ENCODE measurements at places on chromosomes 3 and 15.
A peak's percentile ranks its signal among the peaks of the same experiment; 100 is the strongest.

DNA sequence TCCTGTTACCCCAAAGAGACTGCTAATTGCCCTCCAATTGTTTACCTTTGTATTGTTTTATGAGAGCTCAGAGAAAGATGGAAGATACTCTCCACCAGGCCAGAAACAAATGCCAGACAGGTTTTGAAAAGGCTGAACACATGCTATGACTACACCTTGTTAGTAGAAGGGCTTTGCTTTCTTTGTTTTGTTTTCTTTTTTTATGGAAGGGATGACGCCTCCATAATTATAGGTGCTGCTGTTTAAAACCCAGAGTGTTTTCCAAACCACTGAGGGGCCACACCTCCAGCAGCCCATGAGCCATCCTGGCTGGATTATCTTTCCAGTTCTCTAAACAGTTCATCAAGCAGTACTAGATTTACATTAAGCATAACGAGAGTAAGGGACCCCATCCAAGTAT is 5.6 kb upstream of the FOXP1 start:
- no peak for DNase-seq

GRCh38 chr3:138328341-138328740 is 1.3 kb downstream of the NME9 start:
- DNase-seq: no peak

GRCh38 chr3:148861277-148861869 is 3.7 kb upstream of the CPA3 start:
- peak; percentile 28 for DNase-seq

GRCh38 chr3:195081242-195081963 is 189.6 kb downstream of the XXYLT1 start:
- no peak for DNase-seq

- no peak for DNase-seq
Measured at GRCh38 chr3:135922903-135923250, 42.7 kb upstream of the PPP2R3A start.

DNA sequence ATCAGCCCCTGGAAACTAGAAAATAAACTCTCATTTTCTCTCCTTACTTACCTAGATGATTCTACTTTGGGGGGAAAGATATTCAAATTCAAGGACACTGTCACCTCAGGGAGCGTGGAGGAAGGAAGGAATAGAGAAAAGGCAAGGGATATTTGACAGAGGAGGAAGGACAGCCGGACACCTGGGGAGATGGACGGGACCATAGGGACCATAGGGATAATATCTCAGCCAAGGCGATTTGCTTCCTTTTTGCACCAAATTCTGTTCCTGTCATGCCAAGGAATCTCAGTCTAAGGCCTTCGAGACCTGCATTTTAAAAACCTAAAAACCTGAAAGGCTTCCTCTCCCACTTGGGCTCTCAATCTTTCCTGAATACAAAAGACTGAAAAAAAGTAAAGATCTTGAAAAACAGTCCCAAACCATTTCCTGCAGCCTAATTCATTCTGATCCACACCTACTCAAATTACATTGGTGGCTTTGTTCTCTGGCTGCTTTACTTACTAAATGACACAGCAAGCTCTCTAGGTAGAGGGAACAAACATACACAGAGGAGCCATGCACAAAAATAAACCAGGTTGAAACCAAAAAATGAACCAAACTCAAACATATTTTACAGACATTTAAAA is 73.9 kb upstream of the SLC24A5 start:
- no peak for DNase-seq

- DNase-seq: no peak
Measured at GRCh38 chr3:124352149-124352539, 360.2 kb upstream of the ROPN1 start.

DNA sequence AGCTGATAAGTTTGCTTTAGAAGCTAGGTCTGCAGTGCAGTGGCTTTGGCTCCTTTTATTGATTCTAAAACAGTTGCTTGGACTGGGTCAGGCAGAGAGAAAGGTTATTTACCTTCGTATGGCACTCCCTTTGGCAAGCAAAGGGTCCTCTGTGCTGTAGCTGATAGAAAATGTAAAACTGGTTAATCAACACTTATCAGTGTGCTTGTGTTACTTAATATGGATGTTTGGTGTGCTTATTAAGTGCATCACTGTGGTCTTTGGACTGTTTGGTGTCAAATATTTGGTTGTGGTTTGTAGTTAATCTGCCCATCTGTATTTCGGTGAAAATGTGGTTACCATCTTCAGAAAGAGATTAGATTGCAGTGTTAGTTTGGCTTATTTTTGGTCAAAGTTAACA is 16.0 kb downstream of the UBE2E2 start:
- DNase-seq: no peak

DNA sequence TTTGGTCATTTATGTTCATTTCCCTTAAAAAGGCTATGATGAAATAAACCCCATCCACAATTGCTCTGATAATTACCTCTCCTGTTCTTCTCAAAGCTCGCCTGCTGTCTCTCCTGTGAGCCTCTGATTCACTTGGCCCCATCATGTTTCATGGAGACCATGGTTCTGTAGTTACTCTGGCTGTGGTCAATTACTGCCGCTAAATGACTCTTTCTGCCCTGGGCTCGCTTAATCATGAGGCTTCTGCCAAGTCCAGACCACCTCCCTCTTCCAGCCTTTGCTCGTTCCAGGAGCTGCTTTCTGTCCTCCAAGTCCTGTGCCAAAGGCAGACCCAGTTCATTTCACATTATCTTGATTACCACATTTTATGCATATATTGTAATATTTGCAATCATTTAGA is 91.9 kb downstream of the THSD4 start:
- DNase-seq: no peak

- DNase-seq: no peak
Measured at GRCh38 chr3:148146241-148146640, 551.5 kb upstream of the AGTR1 start.

- no peak for DNase-seq
Measured at GRCh38 chr15:88646088-88646405, 7.2 kb downstream of the ISG20 start.

DNA sequence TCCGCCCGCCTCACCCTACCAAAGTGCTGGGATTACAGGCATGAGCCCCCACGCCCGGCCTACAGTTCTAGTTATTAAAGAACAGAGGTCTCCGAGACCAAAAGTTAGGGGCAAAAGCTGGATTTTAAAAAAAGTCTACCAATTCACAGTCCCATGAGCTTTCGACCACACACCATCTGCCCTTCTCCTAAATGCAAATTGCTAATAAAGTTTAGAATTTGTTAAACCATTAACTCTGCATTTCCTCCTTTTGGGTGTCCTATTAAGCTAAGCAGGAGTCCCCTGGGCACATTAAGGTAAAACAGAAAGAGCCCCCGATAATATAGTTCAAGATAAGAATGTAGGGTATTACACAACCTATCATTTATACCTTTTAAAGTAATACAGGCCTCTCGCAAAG is 322.7 kb downstream of the FOXP1 start:
- DNase-seq: no peak

DNA sequence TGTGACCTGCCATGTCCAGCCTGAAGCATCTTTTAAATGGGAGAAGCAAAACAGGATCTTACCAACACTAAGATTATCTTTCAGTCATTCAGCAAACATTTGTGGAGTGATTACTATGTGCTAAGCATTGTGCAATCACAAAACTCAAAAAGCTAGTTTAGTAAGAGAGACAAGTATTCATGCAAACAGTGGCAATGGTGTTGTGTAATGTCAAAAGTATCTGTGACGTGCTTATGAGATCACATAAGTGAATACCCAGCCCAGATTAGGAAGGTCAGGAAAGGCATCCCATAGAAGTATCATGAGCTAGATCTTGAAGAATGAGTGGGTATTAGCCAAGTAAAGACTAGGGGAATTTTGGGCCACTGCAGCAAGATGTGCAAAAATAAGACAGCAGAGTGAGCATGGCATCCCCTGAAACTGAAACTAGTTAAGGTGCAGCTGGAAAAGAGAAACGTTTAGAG is 32.1 kb downstream of the SEC62 start:
- DNase-seq: no peak

DNA sequence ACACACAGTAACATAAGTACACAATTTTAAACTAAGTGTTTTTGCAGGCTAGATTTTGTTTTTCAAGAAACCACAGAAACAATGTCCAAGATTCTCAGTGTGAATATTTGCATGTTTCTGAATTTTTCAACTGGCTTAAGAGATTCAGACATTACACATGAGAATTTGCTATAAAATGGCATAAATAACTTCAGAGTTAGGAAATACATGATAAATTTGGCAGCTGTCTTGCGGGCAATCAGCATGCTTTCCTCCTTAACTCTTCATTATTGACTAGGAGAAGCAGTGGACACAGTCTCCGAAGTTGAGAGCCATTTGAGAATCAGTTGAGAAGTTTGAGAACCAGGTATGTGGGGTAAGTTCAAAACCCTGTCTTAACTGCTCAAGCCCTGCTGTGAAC is 625.6 kb upstream of the SGO1 start:
- DNase-seq: no peak
